Activated naive CD8-positive, alpha-beta T cell treated with anti-CD3 and anti-CD28 coated beads, Interleukin-2, amount 10 ng/mL, durations not matched to agents 7 days and 5 days (primary cell): ENCODE measurements at places on chromosomes 1 and 21. TPM values are rescaled to one million over a fixed set of nuclear protein-coding genes. Genes with fewer than 3 reads are reported as not detected.

- no peak for DNase-seq
These were observed 98.5 kb downstream of the ATF6 start for GRCh38 chr1:161864577-161864976.

GRCh38 chr1:66383611-66384010 is 150.3 kb upstream of the SGIP1 start:
- no peak for DNase-seq

DNA sequence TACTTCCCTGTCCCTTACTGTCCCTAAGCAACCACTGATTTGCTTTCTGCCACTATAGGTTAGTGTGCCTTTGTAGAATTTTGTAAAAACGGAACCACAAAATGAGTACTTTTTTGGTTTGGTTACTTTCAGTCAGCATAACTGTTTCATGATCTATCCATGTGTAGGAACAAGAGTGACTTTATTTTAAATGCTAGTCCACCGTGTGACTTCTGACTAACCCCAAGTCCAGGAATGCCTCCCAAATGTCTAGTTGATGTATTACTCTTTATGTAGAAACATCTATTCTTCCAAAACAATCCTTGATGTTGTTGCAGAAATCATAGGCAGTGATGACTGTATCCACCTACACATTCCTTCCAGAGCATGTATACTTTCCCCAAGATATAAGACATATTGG is 21.3 kb downstream of the ATPAF1 start:
- DNase-seq, result no peak

DNA sequence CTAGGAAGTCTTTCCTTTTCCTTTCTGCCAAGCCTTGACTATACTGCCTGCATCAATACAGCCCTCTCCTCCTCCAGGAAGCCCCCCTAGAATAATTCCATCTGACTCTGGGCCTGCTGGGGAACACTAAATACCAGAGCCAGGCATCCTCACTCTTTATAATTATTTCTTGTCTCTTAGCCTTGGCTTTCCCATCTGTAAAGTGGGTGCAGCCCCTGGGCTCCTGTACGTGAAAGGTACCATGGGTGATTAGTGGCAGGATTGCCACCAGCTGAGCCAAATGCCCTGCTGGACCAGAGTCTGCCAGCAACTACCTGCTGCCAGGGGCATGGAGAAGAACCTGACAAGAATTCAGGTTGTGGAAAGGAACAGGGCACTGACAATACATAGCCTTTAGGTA is 58.7 kb downstream of the LGR6 start:
- no peak for DNase-seq

DNA sequence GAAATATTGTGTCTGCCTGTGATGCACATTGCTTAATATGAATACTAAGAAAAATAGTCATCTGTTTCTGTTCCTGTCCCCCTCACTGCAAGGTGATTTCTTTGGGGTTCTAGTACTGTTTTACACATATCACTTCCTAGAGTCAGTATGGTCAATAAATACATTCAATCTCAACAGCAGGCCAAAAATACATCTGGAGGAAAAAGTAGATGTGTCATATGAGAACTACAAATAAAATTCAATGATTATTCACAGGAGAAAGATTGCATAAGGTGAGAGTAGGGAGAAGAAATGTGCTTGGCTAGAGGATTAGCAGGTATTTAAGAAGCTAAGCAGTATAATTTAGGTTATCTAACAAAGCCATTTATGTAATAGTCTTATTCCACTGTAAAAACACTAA is 45.3 kb upstream of the SAMSN1 start:
- DNase-seq, result no peak

DNA sequence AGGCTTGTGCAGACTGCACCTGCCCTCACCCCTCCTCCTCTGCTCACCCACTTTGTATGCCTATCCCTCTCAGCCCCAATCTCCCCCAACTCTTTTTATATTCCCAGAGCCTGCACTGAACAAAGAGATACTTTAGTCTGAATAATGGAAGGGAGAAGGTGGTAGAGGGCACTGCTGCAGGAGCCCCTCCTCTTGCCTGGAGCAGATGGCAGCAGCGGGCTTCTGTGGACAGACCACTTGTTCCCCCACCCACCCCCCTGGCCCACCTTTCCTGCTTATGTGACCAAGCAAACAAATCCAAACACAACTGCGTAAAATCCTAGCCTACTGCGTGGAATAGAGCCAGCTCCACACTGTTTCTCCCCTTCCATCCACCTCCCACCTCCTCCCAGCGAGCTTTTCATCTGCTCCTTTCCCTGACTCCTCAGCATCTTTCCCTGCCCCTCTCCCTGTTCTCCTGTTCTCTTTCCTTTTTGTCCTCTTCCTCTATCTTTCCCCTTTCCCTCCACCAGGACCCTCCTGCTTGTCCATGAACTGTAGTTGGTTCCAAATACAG is 27.5 kb downstream of the RGS8 start:
- no peak for DNase-seq

GRCh38 chr1:116983678-116984077 is 17.9 kb upstream of the CD101 start:
- DNase-seq, result no peak

- no peak for DNase-seq
These were observed 71.1 kb upstream of the ERRFI1 start for GRCh38 chr1:8097077-8097799.

GRCh38 chr1:236066054-236066453 is 1.2 kb upstream of the NID1 start:
- no peak for DNase-seq

GRCh38 chr21:45957981-45958600 is 23.5 kb upstream of the COL6A1 start:
- no peak for DNase-seq

DNA sequence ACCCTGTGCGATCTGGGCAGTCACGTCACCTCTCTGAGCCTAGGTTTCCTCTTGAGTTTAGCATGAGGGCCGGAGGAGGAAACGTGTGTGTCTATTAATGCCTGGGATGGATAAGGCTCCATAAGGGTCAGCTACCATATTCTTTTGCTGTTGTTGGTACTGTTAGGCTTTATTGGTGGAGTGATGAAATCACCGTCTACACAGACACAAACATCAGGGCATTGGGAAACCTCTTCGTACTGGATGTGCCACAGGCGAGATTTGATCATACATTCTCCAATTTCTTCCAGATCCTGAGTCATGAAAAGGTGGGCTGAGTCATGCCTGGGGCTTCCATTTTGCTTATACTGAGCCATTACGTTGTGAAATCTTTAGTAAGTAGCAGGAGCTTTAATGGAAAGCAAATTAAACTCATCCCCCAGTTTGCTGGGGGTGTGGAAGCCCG is 24.9 kb upstream of the GRHL3 start:
- DNase-seq, result no peak

GRCh38 chr1:66490816-66491215 is 43.1 kb upstream of the SGIP1 start:
- no peak for DNase-seq

DNA sequence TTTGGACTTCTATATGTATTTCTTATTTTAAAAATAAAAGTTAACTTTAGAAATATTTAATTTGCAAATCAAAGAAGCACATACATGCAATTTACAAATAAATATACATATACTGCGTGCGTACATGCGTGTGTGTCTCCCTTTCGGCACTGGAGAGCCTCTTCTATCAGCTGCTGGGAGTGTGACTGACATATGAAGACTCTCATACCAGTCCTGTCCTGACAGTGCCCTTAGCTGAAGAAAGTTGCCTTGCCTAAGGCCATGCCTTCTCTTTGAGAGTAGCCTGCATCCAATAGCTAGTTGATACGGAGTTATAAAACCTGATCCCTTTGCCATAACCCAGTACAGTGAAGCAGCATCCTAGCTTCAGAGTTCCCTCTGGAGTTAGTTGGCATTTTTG is 282.4 kb upstream of the NEGR1 start:
- DNase-seq, result no peak

DNA sequence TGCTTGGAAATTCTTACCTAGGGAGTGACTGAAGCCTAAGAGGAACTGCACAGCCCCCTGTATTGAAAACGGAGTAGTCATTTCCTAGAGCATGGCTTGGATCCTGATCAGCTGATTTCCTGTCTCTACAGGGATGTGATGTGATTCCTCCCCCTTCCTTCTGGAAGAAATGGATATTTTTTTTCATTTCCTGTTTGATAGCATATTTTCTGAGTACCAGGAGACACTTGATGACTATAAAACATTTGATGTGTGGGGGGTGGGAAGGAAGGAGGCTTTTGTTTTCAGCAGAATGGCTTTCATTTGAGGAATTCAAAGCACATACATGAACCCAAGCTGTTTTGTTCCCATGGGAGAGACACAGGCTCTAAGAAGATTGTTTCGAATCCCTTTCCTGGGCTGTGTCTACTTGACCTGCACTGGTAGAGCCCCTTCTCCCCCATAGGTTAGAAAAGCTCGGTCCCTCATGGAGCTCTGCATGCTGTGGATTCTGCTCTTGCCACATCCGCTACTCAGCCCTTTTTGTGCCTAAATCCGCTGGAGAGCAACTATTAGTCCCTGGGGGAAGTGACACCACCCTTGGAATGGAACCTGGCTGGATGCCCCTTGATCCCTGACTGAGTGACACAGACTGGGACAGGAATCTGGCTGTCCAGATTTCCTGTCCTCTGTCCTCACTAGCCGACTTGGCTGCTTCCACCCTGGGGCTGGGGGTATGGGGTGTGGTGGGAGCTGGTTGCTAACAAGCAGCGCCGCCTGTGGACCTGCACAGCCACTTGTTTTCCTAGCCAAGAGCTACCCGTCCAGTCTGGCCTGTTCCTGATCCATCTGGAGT is 71.8 kb upstream of the MACF1 start:
- no peak for DNase-seq

DNA sequence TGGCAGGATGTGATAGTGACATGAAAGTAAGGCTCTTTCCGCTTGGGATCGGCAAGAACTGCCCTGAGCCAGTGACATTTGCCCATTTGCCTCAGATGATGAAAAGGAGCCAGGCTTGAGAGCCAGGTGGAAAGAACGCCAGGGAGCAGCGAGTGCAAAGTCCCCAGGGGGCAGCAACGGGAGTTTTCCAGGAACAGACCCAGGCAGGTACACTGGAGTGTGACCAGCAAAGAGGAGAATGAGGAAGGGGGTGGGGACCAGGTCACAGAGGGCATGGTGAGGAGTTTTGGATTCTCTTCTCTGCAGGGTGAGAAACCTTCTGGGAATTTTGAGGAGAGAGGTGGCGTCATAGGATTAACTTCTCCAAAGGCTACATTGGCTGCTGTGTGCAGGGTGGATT is 10.8 kb upstream of the ETS2 start:
- no peak for DNase-seq

GRCh38 chr1:82152356-82153271 is 351.9 kb downstream of the ADGRL2 start:
- DNase-seq, result no peak

DNA sequence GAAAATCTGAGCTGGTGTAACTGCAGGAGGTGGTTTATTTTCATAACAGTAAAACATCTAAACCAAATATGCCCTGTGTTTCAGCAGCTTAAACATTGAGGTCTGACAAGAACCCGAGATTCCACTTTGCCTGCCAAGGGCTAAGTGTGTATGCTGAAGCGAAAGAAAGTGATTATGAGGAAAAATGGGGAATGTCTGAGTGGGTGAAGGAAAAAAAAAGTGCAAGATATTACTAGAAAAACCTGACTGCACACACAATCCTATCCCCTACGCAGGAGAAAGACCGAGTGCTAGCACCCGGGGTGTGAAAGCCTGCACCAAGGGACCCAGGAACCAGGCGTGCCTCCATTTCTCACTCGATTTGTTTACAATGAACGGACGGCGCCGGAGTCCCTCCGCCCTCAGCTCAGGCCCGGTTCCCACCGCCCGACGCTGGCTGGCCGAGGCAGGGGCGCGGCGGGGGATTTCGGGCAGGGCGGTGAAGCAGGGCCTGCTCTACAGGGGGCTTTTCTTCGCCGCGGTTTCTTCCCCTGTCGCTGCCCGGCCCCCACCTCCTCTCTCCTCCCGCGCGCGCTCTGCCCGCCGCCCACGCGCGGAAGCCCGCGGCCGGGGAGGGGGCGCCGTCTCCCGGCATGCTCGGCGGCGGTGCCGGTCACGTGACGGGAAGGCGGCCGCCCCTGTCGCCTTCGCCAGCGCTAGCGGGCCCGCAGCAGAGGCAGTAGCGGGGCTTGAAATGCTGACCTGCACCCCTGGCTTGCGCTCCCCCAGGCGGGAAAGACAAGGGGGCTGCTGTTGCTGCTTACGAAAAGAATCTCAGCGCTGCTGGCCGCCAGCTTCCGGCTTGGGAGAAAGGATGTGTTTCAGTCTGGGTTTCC is 35.9 kb downstream of the ITPKB start:
- peak; percentile 88 for DNase-seq

SPRR2A gene
- not detected for total RNA-seq

TRNP1 gene
- total RNA-seq, result not detected

CHRM3 gene
- total RNA-seq, result 0.20 TPM

HCRTR1 gene
- not detected for total RNA-seq

AJAP1 gene
- not detected for total RNA-seq

OR10T2 gene
- total RNA-seq, result not detected

KIF26B gene
- not detected for total RNA-seq

PGLYRP3 gene
- total RNA-seq, result not detected

SV2A gene
- 27.5 TPM for total RNA-seq

OR2L8 gene
- total RNA-seq, result not detected

GBP5 gene
- total RNA-seq, result 228 TPM

SLFNL1 gene
- total RNA-seq, result 0.60 TPM
